ENCODE measurements at places on chromosomes 4 and X.

DNA sequence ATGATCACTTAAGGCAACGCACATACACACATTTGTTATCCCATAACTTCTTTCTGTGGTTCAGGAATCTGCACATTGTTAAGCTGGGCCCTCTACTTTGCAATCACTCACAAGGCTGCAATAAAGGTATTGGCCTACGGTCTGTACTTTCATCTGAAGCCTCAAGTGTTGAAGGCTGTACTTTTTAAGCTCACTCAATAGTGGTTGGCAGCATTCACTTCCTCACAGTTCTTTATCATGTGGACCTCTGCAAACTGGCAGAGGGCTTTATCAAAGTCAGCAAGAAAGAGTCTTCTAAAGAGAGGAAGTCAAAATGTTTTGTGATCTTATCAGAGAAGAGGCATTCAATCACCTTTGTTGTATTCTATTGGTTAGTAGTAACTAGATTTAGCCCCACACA, 301.4 kb upstream of the EPHA5 start:
- no peak for DNase-seq

DNA sequence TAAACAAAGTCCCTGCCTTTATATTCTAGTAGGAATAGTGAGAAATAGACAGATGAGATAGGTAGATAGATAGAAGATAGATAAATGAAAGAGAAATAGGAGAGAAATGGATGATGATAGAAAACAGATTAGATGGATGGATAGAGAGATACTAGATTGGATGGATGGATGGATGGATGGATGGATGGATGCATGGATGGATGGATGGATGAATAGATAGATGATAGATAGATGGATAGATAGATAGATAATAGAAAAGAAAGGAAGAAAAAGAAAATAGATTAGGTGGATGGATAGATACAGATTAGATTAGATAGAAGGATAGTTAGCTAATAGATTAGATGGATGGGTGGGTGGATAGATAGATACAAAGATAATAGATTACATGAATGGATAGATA, 33.2 kb upstream of the WDR17 start:
- no peak for DNase-seq

DNA sequence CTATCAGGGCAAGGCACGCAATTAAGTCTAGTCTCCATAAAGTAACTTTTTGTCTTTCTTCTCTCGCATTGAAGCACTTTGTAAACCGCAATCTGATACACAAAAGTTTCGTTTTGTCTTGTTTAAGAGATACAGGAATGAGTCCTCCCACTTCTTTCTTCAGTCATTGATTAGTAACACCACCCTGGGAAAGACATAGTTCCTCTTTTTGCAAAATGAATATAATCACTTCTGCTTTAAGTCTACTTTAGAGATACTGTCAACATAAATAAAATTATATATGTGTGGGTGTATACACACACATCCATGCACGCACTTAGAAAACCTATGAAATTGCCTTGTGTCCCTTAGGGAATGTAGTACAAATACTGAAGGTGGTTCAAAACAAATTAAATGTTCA, 11.7 kb downstream of the COQ2 start:
- DNase-seq, result no peak

DNA sequence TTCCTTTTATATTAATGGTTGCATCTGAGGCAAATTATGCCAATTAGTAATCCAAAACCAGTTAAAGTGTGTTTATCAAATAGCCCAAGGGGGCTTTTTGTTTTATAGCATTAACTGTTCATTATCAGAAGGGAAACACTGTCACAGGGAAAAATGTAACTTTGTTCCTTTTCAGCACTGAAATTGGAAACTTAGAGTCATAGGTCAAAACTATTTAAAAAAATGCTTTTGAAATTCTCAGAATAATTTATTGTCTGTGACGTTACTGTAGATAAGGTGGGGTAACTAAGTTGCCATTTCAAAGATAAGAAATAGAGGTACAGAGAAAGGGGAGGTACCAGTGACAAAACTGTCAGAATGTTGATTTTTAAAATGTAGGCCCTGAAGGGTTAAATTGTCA, 129.3 kb downstream of the AKAP4 start:
- no peak for DNase-seq

DNA sequence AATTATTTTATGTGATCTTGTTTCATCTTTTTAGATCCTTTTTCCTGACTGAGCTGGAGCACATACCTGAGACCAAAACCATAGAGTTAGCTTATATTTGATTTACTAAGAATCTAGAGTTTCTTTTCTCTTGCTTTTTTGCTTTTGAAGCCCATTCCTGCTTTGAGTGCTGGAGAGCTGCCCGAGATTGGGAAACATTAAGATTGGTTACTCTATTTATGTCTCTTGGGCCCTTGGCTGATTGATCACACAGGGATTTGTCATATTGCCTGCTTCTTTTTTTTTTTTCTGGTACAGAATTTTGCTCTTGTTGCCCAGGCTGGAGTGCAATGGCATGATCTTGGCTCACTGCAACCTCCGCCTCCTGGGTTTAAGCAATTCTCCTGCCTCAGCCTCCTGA, 73.9 kb downstream of the REPS2 start:
- DNase-seq, result no peak

Measured in stimulated activated CD8-positive, alpha-beta memory T cell treated with anti-CD3 and anti-CD28 coated beads, Interleukin-7, amount 100 ng/mL, for 1 hour (primary cell).